CD4-positive, alpha-beta T cell treated with Interferon alpha-2 for 1 hour (primary cell): ENCODE measurements at places on chromosomes 1 and 21.

DNA sequence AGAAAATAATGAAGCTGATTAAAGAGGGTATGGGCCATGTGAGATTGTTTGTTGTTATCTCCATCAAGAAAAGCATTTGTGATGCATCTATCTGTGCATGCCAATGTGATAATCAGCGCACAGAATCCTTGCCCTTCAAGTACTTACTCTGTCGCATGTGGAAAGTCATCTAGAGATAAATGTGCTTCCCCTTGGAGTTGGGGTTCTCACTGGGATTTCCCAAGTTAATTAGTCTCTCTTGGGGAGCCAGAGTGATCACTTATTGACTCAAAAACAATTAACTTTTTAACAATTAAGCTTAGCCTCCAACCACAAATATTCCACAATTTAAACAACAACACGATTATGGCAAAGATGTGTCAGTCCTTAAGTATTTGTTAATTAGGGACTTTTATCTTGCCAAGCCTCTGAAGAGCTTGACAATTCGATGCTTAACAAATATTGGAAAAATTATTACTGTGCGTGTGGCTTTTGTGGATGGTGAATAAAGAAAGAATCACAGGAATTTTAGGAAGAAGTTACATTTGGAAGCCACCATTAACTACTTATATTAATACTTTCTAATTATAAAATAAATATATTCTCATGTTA lies 17.5 kb downstream of the RHOU start:
- DNase-seq = no peak

- no peak for DNase-seq
These were observed 199.6 kb upstream of the LMO4 start for GRCh38 chr1:87129038-87129437.

- no peak for DNase-seq
These were observed 22.2 kb upstream of the LRRC3 start for GRCh38 chr21:44432841-44433790.

- DNase-seq = no peak
These were observed 14.9 kb upstream of the APP start for GRCh38 chr21:26185446-26185845.

- no peak for DNase-seq
These were observed 5.4 kb downstream of the MEX3A start for GRCh38 chr1:156076609-156077429.
